Left ventricle myocardium superior (tissue), 1 donor: ENCODE measurements at places on chromosomes 1 and 21. TPM values are rescaled to one million over a fixed set of nuclear protein-coding genes. Genes with fewer than 3 reads are reported as not detected.
A peak's percentile ranks its signal among the peaks of the same experiment; 100 is the strongest.

The MYOC gene
- 8.3 TPM for total RNA-seq

The LAMC2 gene
- 3.7 TPM for total RNA-seq

DNA sequence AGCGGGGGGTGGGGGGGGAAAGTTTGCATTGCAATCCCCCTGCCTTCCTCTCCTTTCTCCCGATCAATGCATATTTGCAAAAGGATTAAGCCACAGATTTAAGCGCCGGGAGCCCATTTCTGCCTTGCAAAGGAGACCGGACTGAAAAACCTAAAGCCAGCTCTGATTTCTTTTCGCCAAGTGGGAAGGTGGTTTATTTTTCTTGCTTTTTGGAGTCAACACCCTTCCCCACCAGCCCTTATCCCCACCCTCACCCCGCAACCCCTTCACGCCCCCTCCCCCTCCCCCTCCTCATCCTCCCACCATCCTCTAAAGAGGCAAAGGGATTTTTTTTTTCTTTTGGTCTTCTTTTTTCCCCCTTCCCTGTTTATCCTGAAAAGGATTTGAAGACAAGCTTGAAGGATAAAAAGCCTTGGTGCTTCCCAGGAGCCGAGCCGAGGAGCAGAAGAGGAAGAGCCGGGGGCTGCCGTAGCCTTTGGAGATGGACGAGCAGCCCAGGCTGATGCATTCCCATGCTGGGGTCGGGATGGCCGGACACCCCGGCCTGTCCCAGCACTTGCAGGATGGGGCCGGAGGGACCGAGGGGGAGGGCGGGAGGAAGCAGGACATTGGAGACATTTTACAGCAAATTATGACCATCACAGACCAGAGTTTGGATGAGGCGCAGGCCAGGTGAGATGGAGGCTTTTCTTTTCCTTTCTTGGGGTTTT, 513 bp downstream of the PBX1 start:
- peak; percentile 62 for DNase-seq

- peak; percentile 84 for DNase-seq
These were observed 5.3 kb upstream of the TUFT1 start for GRCh38 chr1:151534662-151535278.

DNA sequence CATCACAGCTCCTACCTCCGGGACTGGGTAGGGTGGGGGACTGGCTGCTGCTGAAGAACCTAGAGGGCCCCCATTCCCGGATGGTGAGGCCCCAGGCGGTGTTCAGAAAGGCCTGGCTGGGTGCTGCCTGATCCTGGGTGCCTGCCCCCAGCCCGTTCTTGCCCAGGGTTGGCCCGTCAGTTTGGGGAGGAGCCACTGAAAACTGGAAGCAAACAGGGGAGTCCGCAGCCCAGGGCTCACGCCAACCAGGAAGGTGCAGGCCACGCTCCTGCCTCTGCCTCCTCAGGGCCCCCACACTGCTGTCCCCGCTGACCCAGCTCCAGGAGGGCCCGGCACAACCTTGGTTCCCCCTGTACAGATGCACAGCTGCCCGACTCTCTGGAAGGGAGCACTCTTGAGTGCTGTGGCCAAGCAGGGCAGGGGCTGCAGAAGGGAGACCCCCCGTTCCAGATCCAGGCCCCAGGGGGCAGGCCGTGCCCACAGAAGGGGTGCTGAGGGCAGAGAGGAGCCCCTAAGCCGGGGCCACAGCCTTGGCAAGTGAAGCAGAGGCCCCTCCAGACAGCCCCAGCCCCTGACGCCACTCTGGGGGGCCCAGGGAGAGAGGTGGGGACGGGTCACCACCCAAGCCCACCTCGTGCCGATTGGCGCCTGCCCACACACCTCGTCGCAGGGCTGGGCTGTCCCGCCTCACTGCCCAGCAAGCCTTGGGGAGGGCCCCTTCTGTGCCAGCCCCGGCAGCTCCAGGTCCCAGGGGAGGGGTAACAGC, 5.5 kb downstream of the C1QTNF12 start:
- DNase-seq: no peak

DNA sequence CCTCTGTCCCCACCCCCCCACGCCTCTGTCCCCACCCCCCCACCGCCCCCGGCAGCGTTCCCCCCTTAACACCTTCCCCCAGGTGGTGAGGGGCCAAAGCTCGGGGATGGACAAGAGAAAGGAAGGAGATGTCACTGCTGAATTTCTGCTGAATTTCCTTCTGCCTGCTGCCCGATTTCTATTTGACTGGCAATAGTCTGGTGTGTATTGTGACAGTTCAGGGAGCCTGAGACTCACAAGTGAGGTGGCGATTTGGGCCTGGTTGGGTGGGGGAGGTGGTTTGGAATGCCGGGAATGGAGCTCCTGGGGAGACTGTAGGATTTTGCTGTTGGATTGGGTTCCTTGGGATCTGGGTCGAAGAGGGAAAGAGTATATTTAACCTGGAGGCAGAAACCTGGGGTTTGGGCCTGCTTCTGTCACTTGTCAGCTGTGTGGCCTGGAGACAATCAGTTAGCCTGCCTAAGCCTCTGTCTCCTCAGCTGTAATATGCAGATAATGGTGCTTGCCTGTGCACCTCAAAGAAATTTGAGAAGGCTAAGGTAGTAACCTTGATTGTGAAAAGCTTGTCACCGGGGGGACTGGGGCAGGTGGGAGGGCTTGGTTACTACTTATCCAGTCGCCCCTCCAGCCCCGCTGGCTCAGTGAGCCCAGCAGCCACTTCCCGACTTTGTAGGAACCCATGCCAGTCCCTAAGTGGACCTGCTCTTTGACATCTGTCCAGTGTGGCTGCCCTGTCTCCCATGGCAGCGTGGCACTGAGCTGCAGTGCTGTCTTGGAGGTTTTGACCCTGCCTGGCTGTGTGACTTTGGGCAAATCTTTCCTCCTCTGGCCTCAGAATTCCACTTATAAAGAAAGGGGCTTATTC, 7.7 kb upstream of the LMNA start:
- DNase-seq: peak; percentile 56
